ENCODE measurements at places on chromosomes 2 and 18.

DNA sequence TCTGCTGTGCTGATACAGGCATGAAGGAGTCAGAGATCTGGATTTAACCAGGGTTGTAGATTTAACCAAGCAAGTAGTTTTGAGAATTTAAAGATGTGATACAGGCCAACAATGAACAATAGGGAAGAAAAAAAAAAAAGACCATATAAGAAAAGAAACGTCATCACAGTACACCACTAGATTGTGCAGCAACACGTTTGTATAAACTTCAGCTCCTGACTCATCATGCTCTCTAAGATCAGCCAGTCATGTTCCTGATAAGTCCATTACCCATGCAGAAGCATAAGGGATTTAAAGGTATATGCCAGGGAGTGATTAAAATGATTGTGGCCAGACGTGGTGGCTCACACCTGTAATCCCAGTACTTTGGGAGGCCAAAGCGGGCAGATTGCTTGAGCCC lies 22.3 kb upstream of the ERICH2 start:
- no peak for DNase-seq

- no peak for DNase-seq
Observed at GRCh38 chr2:236209535-236209934, 41.3 kb upstream of the GBX2 start.

DNA sequence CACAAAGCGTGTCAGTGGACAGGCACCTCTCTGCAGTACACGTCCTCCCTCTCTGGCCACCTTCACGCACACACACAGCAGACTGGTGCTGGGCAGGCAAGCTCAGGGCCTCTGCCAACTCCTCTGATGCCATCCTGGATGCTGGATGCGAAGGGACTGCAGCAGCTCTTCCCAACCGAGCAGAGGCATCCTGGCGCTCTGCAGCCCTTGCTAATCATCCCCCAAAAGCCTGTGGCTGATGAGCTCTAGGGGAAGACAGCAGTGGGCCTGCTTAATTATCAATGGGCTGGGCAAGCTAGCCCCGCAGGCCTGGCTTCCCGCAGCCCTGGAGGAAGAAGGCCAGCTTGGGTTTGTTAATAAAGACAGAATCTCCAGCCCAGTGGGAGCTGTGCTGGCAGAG lies 71.3 kb upstream of the TEX51 start:
- no peak for DNase-seq

DNA sequence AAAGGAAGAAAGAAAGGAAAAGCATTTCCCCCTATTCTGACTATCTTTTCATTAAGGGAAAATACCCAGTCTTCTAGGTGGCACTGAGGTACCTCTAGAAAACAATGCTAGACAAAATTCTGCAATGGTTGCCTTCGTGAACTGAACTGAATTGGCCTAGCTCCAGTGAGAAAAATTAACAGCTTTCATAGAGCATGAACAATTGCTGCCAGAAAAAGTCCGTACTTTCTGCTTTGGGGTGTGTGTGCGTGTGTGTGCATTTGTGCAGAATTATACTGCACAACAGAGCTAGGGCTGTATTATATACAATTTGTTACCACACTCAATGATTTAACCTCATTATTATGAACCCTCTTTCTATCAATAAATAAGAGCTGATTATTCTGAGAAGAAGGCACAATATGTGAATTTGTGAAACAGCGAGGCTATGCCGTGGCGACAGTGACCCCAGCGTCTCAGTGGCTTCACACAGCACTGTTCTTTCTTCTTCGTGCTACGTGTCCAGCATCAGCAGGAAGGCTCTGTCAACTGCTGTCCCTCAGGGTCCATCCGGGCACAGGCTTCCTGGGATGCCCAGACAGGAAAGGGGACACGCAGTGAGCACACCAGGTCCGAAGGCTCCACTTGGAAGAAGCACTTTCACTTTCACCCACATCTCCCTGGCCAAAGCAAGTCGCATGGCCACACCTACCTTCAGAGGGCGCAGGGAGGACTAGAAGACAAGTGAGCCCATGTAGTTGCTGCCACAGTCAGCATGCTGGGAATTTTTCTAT lies 47.5 kb downstream of the PTGR3 start:
- no peak for DNase-seq

DNA sequence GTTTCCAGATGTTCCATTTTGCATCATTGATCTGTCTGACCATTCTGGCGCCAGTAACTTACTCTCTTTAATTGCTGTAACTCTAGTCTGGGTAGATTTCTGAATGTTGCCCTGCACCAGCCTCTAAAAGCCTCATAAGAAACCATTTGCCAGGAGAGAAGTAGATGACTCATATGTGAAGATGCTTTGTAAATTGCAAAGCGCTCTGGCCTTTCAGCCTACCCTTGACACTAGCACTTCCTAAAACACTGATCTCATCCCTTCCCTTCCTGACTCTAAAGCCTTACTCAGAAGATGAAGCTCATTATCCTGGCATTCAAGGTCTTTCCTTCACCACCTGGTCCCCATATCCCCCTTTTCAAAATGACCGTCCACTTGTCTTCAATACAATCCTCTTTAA lies 193.2 kb upstream of the MEX3C start:
- DNase-seq: no peak

DNA sequence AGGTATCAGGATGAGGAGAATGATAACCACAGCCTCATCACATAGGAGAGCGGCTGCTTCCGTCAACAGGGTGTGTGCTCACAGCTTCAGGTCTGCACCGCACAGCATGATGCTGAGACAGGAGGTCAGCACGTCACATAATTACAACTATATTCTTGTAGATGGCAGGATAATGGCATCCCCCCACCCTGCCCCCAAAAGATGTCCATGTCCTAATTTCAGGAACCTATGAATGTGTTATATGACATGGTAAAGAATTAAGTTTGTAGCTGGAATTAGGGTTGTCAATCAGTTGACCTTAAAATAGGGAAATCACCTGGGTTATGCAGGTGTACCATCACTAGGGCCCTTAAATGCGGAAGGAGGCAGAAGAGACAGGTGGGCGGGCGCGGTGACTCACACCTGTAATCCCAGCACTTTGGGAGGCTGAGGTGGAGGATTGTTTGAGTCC lies 73.9 kb downstream of the ARL4C start:
- no peak for DNase-seq

- DNase-seq: no peak
Observed at GRCh38 chr18:22026362-22026761, 143.0 kb upstream of the GATA6 start.

- no peak for DNase-seq
Observed at GRCh38 chr2:132790207-132790785, 120.3 kb upstream of the LYPD1 start.

Measured in stimulated activated CD8-positive, alpha-beta memory T cell treated with anti-CD3 and anti-CD28 coated beads, Interleukin-7, amount 100 ng/mL, for 24 hours (primary cell).